Kidney (tissue), 22 donors: ENCODE measurements at places on chromosomes 16 and 17. TPM values are rescaled to one million over a fixed set of nuclear protein-coding genes. Genes with fewer than 3 reads are reported as not detected.

Gene PRR11
- 2.5 TPM for total RNA-seq

DNA sequence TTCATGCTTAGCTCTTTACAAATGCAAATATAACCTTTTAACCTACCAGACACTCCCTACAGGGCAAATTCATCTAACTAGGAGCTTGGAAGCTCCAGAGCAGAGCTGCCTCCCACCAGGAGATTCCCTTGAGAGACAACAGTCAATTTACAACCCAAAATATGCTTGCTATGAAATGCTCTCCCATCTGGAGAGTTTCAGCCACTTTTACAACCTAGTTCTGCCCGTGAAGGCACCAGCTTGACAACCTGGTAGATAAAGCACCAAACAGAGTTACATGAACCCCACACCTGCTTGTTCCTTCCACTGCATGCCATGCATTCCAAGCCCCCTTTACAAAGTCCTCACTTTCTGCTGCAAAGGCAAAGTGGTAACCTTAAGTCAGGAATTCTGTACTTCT, 215.3 kb upstream of the KIF2B start:
- DNase-seq: peak; percentile 9
- H3K4me1 ChIP-seq: no peaks in the 10 kb centered on the region
- H3K27ac ChIP-seq: no peak overlapping the region
- no peak overlapping the region for H3K4me3 ChIP-seq
- H3K27me3 ChIP-seq: no peaks in the 10 kb centered on the region
- H3K36me3 ChIP-seq: no peaks in the 10 kb centered on the region

Gene MYADML2
- total RNA-seq: not detected

DNA sequence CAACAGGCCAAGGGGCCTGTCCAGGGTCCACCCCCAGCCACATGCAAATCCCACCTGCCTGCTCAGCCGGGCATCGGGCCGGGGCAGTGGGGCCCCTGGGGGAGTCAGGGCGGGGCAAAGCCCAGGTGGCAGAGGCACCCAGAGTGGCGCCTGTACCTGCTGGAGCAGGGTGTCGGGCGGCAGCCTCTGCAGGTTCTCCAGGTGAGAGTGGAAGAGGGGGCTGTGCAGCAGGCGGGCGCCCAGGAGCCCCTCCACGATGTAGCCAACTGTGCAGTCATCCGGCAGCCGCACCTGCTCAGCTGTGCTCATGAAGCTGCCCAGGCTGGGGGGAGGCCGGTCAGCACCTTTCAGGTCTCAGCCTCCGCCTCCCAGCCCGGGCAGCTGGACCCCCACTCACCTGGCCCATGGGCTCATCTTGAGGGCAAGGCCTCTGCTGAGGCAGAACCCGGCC, 2.1 kb downstream of the RFNG start:
- no peak overlapping the region for H3K4me3 ChIP-seq
- peaks cover 3% of the 10 kb centered on the region for H3K36me3 ChIP-seq
- H3K27me3 ChIP-seq: no peaks in the 10 kb centered on the region
- H3K27ac ChIP-seq: no peak overlapping the region

GRCh38 chr16:49824593-49824992, 31.3 kb downstream of the ZNF423 start:
- DNase-seq: no peak
- H3K4me3 ChIP-seq: no peak overlapping the region
- no peaks in the 10 kb centered on the region for H3K27me3 ChIP-seq

DNA sequence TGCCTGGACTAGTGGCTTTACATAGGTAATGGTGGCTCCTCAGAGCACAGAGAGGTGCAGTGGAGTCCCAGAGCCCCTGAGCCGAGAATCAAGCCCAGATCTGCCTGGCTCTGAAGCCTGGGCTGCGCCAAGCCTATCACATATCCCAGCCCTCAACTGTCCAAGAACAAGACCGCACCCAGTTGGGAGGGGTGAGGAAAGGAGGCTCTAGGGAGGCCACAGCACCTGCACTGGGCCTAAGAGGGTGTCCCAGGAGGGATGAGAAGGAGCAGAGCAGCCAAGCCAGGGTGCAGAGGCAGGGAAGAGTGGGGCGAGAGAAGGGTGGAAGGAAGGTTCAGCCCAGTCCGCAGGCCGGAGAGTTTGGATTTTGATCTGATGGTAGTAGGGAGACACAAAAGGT, 941 bp upstream of the RNF112 start:
- H3K4me3 ChIP-seq: no peak overlapping the region
- H3K4me1 ChIP-seq: no peaks in the 10 kb centered on the region
- no peaks in the 10 kb centered on the region for H3K27me3 ChIP-seq
- DNase-seq: no peak
- H3K27ac ChIP-seq: no peak overlapping the region

Gene KIF2B
- total RNA-seq: not detected

DNA sequence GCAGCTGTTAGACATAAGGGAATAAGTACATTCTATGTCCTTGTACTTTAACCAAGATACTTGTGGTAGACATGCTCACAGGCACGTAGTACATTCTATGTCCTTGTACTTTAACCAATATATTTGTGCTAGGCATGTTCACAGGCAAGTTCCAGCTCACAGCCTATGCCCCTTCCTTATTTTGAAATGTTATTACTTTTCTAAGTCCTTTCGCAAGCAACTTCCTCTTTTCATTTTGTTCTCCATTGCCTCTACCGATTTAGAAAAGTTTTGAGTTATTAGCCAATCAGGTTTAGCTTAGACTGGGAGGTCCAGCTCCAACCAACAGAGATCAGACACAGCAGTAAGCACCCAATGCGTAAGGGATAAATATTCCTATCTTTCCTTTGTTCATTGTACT, 60.1 kb upstream of the NUDT7 start:
- no peaks in the 10 kb centered on the region for H3K36me3 ChIP-seq
- H3K4me3 ChIP-seq: no peak overlapping the region
- DNase-seq: no peak
- no peaks in the 10 kb centered on the region for H3K4me1 ChIP-seq
- no peaks in the 10 kb centered on the region for H3K27me3 ChIP-seq

DNA sequence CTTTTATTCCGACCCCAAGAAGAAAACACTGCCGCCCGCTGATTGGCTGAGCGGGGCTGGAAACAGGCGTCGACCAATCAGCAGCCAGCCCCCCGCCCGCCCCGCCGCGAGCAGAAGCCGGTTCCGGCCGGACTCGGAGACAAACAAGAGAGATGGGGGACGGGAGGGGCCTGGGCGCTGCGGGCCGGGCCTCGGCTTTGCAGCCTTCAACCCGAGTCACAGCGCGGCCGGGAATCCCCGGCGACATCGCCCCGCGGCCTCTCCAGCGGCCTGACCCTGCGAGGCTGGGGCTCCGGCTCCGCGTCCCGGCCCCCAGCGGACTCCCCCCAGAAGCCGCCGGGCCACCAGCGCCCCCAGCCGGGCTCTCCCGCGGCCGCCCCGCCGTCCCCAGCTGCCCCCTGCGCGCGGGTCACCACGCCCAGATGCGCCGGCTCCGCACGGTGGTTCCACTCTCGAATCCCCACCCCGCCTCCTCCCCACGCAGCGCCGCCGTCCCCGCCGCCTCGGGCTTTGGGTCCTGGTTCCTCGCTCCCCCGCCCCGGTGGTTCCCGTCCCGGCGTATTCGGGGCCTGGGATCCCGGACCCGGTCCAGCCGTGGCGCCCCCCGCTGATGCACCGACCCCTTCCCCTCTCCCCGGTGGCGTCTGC, 346 bp upstream of the SLC43A2 start:
- no peaks in the 10 kb centered on the region for H3K4me1 ChIP-seq
- peak; percentile 97 for DNase-seq
- H3K27ac ChIP-seq: peak overlapping the region; percentile 91
- H3K27me3 ChIP-seq: no peaks in the 10 kb centered on the region
- peak overlapping the region; percentile 65 for H3K4me3 ChIP-seq

Gene CDH1
- total RNA-seq: 149 TPM

Gene TNFRSF13B
- total RNA-seq: 1.4 TPM

Gene TRIM47
- 118 TPM for total RNA-seq

Gene FNDC8
- total RNA-seq: not detected

Gene RETREG3
- 69.5 TPM for total RNA-seq

Gene KRT28
- not detected for total RNA-seq

Gene FBXO39
- total RNA-seq: not detected

Gene BAIAP3
- total RNA-seq: 8.0 TPM

GRCh38 chr16:1754204-1754603, 17.1 kb downstream of the NME3 start:
- no peak for DNase-seq
- H3K27ac ChIP-seq: no peak overlapping the region
- H3K36me3 ChIP-seq: peaks cover 13% of the 10 kb centered on the region
- no peak overlapping the region for H3K4me3 ChIP-seq
- H3K27me3 ChIP-seq: no peaks in the 10 kb centered on the region

GRCh38 chr17:40777971-40778370, 4.4 kb downstream of the KRT27 start:
- no peak overlapping the region for H3K27ac ChIP-seq
- H3K36me3 ChIP-seq: no peaks in the 10 kb centered on the region
- no peaks in the 10 kb centered on the region for H3K27me3 ChIP-seq
- no peak overlapping the region for H3K4me3 ChIP-seq

GRCh38 chr17:33725675-33726271, 432.7 kb upstream of the ASIC2 start:
- no peaks in the 10 kb centered on the region for H3K36me3 ChIP-seq
- no peak overlapping the region for H3K27ac ChIP-seq
- no peaks in the 10 kb centered on the region for H3K27me3 ChIP-seq
- peak; percentile 66 for DNase-seq
- H3K4me3 ChIP-seq: no peak overlapping the region

DNA sequence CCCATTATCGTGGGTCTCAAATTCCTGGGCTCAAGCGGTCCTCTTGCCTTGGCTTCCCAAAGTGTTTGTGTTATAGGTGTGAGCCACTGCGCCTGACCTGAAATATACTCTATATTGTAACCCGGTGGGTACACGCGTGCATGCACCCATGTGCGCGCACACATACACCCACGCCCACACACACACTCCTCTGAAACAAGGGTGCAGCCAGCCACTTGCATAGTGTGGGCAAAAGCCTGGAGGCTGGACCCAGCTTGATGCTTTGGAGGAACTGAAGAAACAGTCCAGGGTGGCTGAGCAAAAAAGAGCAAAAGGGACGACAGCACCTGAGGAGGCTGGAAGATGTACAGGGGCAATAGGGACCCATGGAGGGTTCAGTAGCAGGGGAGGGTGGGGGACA, 29.9 kb downstream of the NAGPA start:
- no peaks in the 10 kb centered on the region for H3K4me1 ChIP-seq
- H3K27me3 ChIP-seq: no peaks in the 10 kb centered on the region
- no peak for DNase-seq
- no peak overlapping the region for H3K27ac ChIP-seq
- H3K4me3 ChIP-seq: no peak overlapping the region

DNA sequence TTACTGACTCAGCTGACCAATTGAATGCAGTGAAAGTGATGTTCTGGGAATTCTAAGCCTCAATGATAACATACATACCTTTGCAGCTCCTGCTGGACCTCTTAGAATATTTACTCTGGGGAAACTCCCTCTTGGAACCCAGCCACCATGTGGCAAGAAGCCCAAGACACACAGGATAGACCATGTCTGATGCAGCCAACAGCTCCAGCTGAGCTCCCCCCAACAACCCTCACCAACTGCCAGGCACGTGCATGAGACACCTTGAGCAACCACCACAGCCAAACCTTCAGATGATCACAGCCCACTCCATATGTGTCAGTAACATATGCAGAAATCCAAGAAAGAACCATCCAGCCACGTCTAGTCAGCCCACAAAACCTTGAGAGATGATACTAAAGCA, 53.0 kb downstream of the XYLT1 start:
- H3K36me3 ChIP-seq: no peaks in the 10 kb centered on the region
- H3K27me3 ChIP-seq: no peaks in the 10 kb centered on the region
- no peak overlapping the region for H3K27ac ChIP-seq
- H3K4me1 ChIP-seq: no peaks in the 10 kb centered on the region
- no peak for DNase-seq
- no peak overlapping the region for H3K4me3 ChIP-seq
